ENCODE measurements at places on chromosomes 1 and 21.

- DNase-seq = no peak
Observed at GRCh38 chr1:195591917-195592672, 1016.1 kb downstream of the KCNT2 start.

DNA sequence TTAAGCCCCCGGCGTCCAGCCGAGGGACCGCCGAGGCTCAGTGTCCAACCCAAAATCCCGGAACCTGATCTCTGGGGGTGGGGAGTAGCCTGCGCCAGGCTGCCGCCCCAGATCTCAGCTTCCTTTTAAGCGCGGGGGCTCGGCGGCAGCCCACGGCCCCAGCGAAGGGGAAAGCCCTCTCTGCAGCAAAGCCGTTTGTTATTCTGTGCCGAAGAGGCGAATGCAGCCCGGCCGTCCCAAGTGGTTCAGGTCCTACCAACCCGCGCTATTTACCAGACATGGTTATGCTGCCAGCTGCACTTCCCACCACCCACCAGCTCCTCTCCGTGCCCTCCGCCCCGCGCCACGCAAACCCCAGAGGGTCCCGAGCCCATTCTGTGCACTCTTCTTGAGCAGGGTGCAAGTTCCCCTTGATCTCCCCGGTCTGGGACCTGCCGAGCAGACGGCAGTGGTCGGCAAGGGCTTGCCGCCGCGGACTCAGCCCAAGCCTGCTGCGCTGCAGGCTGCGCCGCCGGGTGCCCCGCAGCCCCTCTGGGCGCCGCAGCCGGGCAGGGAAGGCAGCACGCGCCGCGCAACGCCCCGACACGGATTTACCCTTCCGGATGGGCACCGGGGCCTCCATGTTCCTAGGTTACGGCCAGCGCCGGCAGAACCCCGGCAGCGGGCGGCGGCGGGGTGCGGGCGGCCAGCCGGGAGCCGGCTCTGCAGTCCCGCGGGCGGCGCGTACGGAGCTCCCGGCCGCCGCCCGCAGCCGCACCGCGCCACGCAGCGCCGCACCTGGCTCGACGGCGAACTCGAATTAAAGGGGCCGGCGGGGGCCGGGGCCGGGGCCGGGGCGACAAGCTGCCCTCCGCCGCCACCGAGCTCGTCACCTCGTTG, 738 bp upstream of the KCNA2 start:
- peak; percentile 50 for DNase-seq

DNA sequence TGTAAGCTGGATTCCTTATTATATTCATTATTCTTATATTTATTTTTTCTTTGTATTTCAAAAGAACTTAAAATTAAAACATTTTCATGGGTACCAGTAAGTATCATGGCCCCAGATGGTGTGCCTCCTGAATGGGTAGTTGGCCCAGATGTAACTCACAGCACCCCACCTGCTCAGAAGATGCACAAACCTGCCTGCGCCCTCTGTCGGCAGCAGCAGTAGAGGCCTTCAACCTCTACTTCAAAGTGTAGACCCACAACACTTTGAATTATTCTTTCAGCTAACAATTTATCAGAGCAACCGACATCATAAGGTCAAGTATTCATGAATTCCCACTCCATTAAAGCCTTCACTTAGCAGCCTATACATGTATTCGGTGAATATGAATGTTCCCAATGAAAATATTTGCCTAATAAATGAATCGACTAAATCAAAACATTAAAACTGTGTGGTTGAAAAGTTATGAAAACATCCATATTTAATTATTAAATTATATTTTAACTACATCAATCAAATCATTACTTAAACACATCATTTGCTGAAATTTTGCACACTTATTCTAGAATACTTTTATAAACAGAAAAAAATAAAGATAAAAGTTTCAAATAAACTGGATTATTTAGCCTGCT, 25.4 kb downstream of the PIGM start:
- peak; percentile 80 for DNase-seq

DNA sequence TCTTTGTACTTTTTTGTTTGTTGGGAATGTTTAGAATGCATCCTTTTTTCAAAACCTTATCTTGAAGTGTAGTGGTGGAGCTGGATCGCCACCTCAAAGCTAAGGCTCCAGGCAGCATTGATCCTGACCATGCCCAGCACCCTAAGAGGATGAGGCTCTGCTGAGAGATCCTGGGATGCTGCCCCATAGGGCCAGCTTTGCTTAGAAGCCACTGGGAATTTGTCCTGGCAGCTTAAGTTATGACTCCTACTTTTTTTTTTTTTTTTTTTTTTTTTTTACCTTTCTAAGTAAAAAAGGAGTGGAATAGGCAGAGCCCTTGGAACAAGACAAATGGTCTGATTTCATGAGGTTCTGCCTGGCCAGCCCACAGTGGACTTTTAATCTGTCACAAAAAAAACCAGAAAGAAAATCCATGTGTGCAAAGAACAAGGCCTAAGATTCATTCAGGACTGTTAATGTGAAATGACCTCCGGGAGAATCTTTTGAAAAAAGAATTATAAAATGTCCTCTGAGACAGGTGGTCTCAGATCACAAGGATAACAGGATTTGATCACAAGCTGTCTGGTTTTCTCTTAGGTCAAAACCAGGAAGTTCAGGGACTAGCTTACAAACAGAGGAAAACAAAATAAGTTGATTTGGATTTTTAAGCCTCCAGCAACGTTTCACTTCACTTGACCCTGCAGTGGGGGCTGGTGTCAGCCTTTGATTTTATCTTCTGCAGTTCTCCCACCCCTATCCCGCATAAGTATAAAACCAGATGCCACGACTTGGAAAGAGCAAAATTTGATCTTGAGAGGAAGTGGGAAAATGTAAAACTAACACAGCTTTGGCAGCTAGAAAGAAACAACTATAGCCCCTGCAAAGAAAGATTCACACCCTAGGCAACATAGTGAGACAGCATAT, 25.9 kb upstream of the RAP1A start:
- DNase-seq = no peak

- DNase-seq = no peak
Observed at GRCh38 chr1:41780916-41781315, 137.8 kb downstream of the HIVEP3 start.

DNA sequence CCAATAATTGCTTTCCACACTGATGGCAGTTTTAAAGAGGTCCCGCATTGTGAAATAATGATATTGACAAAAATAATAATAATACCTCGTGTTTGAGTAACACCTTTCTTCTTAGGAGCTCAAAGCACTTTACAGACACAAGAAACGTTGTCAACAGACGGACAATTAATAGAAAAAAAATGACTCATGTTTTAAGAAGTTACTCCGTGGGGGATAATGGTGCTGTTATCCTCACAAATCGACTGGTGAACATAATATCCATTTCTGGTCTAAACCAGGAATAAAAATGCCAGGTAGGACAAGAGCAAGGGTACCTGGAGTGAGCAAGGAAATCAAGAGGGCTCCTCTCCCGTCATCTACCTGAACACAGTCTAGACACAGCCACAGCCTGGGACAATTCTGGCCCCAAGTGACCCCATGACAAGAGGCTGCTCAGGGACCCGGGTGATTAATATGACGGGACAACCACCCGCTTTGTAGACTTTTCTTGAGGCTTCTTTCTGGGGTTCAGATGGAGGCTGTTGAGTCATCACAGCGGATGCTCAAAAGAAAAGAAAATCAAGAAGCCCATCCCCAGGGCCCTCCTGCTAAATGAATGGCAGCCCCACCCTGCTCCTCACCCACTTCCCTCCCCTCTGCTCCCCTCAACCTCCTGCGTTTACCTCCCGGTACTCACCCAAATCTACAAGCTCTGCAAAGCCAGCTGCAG, 146.2 kb upstream of the IRF2BP2 start:
- no peak for DNase-seq
